Subcutaneous preadipocyte (primary cell): ENCODE measurements at places on chromosomes 11 and 22. TPM values are rescaled to one million over a fixed set of nuclear protein-coding genes. Genes with fewer than 3 reads are reported as not detected.

The SCN2B gene
- total RNA-seq: under 0.01 TPM in 1 of 2 replicates, not detected in the other

The SLC17A6 gene
- not detected in 2 replicates for total RNA-seq

The SOX10 gene
- not detected in 2 replicates for total RNA-seq

The GGT1 gene
- 0.39 and 1.1 TPM in 2 replicates for total RNA-seq

The SLC43A3 gene
- 172 and 210 TPM in 2 replicates for total RNA-seq

The SLC22A8 gene
- not detected in 2 replicates for total RNA-seq

The CECR2 gene
- under 0.01 TPM in 1 of 2 replicates, not detected in the other for total RNA-seq

The DGCR6 gene
- total RNA-seq: 0.59 and 1.8 TPM in 2 replicates

The DUSP8 gene
- total RNA-seq: 0.20 TPM in 1 of 2 replicates, not detected in the other

The TYR gene
- not detected in 2 replicates for total RNA-seq

The ROBO4 gene
- 7.7 and 26.6 TPM in 2 replicates for total RNA-seq

The SPDYC gene
- not detected in 2 replicates for total RNA-seq
